ENCODE measurements at places on chromosomes 16 and 17.
A peak's percentile ranks its signal among the peaks of the same experiment; 100 is the strongest.

DNA sequence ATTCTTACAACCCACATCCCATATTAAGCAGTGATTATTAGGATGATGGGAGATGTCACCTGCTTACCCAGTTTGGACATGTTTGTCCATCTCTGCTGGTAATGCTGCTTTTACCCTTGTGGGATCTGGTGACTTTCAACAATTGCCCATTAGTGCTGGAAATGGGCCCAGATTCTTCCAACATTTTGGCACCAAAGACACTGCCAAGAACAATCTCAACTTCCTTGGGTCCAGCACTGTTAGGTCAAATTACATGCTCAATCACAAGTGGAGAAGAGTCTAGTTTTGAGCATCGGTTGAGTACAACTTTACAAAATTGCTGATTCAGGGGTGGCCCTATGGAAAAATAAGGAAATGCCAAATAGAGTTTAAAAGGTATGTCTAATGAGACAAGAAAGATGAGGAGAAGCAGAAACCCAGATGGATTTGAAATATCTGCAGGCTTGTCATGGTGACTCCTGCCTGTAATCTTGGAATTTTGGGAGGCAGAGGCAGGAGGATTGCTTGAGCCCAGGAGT is 13.0 kb upstream of the ZFP3 start:
- DNase-seq: no peak

DNA sequence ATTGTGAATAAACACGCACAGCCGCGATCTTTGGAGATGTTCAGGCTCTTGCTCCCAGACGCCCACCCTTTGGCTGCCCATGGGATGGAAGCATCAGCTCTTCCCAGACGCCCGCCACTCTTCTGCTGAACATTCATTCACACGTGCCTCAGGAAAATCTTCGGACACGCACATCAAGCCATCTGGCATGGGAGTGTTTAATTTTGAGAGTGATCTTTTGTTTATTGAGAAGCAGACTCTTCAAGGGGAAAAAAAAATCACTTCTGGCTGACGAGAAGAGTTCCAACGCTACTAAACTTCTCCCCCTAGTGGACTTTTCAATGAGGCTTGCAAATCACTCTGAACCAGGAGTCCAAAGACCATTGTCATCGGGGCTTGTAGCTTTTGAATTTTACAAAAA is 62.0 kb upstream of the NUDT7 start:
- DNase-seq: peak; percentile 63

DNA sequence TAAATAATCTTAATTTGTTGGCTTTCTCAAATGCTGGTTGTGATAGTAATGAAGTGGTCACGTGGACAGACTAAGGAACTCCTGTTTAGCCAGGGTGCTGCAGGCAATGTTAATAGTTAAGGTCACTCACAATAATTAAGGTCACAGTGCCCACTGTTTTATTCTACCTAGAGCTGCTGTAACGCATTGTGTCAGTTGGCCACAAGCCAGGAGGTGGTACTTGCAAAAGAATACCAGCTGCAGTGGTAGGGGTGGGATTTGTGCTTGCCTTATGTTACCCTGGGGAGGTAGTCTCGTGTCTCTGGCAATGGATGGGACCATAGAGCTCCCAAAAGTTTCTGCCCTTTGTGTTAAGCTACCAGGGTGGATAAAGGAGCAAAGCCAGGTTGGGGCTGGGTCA is 969.1 kb upstream of the CDH8 start:
- DNase-seq: no peak

GRCh38 chr17:38749223-38750043 is 1.3 kb upstream of the PCGF2 start:
- DNase-seq: peak; percentile 89

- DNase-seq: no peak
Measured at GRCh38 chr16:71917900-71918299, 22.6 kb downstream of the IST1 start.

GRCh38 chr16:27355610-27356009 is 41.8 kb downstream of the IL4R start:
- peak; percentile 84 for DNase-seq

DNA sequence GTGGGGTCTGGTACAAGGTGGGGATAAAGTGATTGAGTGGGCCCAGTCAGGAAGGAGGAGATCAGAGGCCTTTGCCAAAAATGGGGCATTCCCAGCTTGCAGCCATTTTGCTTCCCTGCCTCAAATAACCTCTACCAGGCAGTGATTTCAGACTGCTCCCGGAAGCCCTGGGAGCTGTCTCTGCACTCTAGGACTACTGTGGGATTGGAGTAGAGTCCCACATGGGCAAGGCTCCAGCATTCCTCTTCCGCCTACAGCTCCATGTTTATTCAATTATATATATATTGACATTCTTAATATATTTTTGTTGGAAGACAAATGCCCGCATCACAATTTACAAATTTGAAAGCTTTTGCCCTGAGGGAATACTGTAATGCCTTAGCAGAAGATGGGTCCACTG is 13.5 kb downstream of the SUPT6H start:
- DNase-seq: no peak

DNA sequence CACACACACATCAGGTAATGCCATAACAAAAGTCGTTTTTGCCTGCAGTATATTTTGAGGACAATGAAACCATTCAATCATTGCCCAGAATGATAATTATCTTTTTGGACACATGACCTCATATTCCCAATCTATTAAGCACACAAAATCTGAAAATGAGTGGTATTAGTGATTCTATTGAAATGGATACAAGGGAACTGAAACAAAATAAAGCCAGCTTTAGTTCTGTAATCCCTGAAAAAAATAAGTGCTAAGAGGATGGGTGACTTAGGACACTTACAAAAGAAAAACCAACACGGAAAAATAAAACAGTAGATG is 128.3 kb upstream of the MAF start:
- DNase-seq: no peak

GRCh38 chr16:54493594-54493993 is 207.0 kb upstream of the IRX3 start:
- DNase-seq: no peak

GRCh38 chr17:50818261-50818660 is 17.1 kb upstream of the WFIKKN2 start:
- no peak for DNase-seq

DNA sequence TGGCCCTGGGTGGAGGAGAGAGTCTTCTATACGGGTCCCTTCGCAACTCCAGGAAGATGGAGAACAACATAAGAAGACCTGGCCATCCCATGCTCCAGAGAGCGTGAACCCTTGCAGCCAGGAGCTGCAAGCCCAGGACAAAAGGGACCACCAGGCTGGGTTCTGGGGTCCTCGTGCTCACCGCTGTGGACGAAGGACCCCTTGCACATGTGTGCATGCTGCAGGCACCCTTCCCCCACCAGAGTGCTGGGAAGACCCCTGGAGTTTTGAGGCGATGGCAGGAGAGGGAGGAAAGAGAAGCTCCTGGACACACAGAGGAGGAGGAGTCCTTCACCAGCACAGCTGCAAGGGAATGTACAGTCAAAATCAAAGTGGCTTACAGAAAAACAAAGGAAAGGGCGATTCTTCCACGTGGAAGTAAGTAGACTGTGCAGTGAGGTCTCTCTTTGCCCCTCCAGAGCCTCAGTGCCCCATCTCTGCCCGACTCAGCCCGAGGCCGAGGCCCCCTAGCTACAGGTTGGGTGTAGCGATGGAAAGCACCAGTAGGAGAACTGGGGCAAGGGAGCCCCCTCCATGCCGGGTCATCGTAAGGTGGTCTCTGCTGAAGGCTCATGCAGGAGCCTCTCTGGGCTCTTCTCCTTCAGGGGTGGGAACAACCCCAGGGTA is 51.3 kb downstream of the PIMREG start:
- DNase-seq: no peak

- DNase-seq: no peak
Measured at GRCh38 chr17:80857756-80858171, 133.9 kb upstream of the CHMP6 start.

- no peak for DNase-seq
Measured at GRCh38 chr17:8922451-8922850, 43.1 kb downstream of the PIK3R5 start.

GRCh38 chr16:56641166-56641565 is 2.7 kb downstream of the MT1A start:
- no peak for DNase-seq

DNA sequence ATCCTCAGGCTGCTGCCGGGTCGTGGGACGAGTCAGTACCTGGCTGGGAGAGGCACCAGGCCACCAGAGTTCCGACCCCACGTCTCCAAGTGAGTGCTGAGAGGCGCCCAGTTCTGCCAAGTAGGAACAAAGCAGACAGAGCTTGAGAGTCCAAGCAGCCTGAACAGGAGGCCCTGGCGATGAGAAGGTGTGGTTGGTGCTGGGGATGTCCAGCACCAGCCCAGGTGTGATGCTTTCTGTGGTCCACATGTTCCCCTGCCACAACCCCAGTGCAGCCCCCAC is 10.8 kb downstream of the TAX1BP3 start:
- no peak for DNase-seq

- peak; percentile 81 for DNase-seq
Measured at GRCh38 chr17:3888343-3889171, 4.3 kb downstream of the CAMKK1 start.

DNA sequence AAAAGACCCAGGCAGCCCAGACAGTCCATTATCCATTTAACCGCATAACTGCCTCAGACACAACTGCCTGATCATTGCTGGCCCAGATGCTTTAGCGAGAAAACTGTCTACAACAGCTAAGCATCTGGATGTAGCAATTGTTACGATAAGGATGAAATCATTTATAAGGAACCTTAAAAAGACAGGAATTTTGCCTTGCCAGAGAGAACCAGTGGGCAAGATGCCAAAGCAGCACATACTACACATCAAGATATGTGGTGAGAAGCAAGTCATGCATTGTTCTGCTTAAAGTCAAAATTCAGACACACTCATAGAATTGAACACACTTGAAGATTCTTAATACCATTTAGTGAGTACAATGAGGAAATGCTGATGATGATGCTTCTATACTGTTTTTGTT is 1525.3 kb downstream of the CDH8 start:
- DNase-seq: no peak

DNA sequence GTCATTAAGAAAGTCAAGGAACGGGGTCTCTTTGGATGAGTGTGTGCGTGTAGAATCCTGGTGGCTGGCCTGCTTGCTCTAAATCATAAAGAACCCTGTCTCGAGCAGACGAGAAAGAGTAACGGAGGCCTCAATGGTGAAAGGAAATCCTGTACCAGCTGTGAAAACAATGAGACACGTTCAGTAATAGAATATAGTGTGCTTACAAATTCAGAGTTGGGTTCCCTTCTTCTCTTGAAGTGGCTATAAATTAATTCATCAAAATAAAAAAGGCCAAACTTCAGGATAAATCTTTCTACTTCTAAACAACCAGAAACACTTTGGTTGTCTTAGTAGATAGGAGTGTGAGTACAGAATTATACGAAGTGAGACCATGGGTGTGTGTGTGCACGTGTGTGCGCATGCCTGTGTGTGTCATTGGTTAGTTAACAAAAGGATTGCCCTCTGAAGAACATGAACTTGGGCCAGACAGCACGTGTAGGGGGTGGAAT is 48.5 kb downstream of the WWOX start:
- no peak for DNase-seq

DNA sequence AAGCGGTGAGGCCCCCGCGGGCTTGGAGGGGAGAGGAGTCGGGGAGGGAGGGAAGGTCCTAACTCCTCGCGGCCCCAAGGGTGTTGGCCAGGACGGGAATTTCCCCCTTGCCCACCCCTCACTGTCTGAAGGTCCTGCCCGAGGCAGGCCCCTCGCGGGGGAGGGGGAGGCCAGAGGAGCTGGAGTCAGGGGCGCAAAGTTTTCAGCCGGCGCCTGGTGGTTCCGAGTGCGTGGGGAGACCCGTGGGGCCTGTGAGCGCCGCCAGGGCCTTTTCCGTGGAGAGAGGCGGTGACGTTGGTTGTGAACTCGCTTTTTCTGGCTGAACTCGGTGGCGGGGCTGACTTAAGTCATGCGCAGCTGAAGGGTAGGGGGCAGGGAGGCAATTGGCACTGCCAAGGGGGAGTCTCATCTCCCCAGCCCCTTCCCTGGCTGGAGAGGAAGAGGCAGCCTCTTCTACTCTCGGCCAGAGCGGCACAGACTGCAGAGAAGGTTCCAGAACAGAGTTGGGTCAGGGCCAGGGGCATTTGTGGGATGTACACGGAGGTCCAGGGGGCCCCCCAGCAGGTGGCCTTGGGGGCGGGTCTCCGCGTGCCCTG is 1.5 kb downstream of the CACNA1H start:
- no peak for DNase-seq

- DNase-seq: peak; percentile 98
Measured at GRCh38 chr16:28491970-28492474, at the start of gene CLN3. TSS of gene CLN3 (minus strand) at chr16:28492074. CDS start at chr16:28491759, 315 bp downstream.

- peak; percentile 12 for DNase-seq
Measured at GRCh38 chr16:62038646-62039045, 2.4 kb upstream of the CDH8 start.

GRCh38 chr17:7046127-7046724 is 2.3 kb upstream of the SLC16A11 start:
- peak; percentile 78 for DNase-seq

- no peak for DNase-seq
Measured at GRCh38 chr17:5837055-5837491, 233.1 kb upstream of the WSCD1 start.

- DNase-seq: peak; percentile 85
Measured at GRCh38 chr16:89201439-89202377, 1.4 kb upstream of the SLC22A31 start.
